ENCODE measurements at places on chromosomes 7 and 10.

- DNase-seq = no peak
Observed at GRCh38 chr7:110317541-110318265, 773.2 kb upstream of the LRRN3 start.

DNA sequence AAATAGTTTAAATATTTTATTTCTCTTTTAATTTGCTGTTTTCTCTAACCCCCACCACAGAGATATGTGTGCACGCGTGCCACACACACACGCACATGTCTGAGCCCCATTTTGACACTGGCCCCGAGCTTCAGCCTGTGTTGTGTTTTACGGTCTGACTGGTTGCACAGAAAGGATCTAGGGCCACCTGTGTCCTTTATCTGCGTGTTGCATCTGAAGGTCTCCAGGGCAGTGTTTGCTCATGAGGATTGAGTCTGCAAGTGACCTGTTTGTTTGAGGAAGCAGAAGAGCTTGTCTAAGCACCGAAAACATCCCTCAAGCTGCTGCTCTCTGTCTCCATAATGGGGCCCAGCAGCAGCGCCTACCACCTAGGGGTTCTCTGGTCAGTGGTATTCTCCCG is 266.4 kb upstream of the LYZL1 start:
- no peak for DNase-seq

DNA sequence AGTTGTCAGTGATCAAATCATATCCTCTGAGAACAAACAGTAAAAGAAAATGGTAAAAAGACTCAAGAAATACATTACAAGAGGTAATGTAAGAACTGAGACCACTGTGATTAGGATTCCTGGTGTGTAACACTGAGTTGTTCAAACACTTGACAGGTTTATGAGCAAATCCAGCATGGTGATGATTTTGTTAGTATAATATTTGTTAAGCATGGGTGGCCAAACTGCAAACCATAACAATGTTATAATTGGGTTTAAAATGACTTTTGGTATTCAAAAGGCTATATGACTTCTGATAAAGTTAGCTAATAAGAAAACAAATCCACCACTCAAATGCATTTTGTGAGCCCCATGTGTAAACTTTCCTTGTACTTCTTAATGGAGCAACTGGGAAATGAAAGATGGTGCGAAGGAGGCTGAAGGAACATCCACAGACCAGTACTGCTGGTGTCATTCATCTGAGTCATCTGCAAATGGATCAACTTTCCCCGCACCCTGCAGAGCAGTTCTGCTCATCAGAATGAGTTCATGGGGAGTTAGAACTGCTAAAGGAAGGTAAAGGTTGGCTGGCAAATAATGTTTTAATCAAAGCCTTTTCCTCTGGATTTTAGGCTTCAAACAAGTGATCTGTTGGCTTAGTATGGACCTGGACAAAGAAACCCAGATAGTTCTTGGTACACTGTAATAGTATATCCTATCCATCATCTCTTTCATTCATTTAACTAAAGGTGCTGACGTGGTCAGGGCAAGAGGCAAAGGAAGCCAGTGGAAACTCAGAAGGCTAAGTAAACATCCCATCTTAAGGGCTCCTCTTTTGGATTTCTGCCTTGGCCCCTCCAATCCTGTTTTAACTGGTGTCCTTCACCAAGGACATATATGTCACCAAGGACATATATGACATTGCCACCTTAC is 45.0 kb downstream of the AFAP1L2 start:
- DNase-seq = no peak

DNA sequence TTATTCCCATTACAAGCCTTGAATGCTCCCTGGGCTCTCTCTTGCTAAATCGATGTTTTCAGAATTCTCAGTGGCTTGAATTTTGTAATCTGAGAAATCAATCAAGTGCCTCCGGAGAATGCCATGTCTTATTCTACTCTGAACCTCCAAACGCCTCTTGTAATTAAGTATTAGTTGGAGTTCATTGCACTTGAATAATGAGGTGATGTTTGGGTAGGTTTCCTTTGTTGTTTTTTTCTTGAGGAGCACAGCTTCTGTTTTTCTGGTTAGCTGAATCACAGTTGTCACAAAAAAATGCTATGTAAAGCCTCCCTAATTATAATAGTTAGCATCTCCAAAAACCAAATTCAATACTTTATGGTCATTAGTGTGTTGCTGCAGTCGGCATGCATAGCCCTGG is 100.3 kb downstream of the PLPP4 start:
- DNase-seq = no peak

DNA sequence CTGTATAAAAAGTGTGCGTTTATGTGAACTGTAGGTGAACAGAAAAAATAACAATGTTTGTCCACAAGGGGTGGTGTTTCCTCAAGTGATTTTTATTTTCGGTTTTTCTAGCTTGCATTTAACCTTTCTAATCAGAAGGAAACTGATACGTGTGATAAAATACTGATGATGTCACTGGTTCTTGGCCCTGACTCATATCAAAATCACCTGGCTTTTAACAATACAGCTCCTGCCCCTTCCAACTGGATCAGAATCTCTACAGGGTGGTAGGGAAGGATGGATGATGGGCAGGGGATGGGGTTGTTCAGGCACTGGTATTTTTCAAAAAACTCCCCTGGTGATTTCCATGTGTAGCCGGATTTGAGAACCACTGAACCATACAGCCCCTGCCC is 10.9 kb downstream of the NPFFR1 start:
- no peak for DNase-seq

- DNase-seq = peak; percentile 12
Observed at GRCh38 chr10:5764422-5765297, 48.6 kb downstream of the GDI2 start.

DNA sequence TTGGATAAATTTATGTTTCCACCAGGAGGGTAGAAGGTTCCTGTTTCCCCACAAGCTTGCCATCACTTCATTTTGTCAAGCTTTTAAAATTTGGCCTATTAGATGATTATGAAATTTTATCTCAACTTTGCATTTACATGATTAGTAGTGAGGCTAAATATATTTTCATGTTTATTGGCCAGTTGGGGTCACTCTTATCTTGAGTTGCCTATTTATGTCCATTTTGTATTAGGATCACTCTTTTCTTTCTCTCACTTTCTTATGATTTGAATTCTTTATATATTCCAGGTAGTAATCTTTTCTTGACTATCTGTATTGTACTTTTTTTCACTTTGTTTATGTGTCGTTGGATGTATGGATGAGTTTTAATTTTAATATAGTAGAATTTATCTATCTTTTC is 218.6 kb upstream of the SLC26A5 start:
- no peak for DNase-seq

- no peak for DNase-seq
Observed at GRCh38 chr10:37952926-37953325, 23.5 kb downstream of the ZNF25 start.

DNA sequence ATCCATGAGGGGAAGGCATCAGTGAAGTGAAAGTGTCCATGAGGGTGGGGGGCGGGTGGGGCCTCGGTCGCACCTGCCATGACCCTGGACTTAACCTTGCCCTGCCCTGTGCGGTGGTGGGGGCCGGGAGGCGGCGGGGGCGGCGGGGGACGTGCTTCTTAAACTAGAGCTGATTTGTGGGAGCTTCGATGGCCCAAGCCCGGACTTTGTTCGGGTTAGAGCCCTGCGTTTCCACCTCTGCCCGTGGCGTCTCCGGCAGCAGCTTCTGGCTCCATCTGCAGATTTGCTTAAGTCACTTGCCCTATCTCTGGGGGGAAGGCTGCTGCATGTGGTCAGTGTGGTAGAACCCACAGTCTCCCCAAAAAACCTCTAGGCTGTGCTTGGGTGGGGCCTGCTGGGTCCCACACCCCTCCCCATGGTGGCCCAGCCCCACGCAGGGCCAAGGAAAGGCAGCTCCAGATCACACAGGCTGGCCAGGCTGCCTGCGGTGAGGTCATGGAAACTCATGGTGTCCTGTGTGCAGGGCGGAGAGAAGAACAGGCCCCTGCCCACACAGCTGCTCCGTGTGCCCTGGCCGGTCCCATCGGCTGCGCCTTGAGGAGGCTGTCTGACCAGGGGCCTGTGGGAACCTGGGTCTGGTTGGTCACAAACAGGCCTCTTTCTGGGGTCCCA is 93.2 kb downstream of the INPP5A start:
- no peak for DNase-seq

- DNase-seq = no peak
Observed at GRCh38 chr7:114784177-114784576, 137.7 kb upstream of the MDFIC start.

DNA sequence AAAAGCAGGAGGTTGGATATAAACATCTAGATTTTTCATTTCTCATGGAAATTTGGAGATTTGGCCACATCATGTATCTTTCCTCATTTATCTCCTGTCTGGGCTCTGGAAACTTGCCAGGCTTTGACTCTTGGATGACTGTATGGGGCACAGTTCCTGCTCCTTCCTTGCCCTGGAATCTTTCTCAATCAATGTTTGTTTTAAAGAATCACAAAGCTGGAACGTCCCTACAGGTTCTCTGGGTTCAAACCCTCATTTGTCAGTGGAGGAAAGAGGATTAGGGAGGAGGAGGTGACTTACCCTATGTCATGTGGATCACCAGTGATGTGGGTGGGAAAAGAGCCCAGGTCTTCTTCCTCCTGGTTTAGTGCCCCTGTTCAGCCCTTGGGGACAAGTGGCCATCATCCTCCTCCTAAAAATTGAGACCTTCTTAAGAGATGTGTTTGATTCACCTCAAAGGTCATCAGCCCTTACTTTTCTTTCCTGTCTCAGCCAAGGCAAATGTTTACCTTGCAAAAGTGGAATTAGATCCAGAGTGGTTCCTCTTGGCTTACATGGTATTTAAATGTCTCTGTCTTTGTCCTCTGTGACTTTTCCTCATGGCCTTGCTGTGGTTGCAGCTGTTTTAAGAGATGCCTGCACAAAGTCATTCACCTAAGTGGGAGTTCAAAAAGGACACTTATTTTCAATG is 38.8 kb upstream of the PDZD8 start:
- DNase-seq = no peak

GRCh38 chr10:111098679-111099437 is 22.0 kb downstream of the ADRA2A start:
- no peak for DNase-seq

DNA sequence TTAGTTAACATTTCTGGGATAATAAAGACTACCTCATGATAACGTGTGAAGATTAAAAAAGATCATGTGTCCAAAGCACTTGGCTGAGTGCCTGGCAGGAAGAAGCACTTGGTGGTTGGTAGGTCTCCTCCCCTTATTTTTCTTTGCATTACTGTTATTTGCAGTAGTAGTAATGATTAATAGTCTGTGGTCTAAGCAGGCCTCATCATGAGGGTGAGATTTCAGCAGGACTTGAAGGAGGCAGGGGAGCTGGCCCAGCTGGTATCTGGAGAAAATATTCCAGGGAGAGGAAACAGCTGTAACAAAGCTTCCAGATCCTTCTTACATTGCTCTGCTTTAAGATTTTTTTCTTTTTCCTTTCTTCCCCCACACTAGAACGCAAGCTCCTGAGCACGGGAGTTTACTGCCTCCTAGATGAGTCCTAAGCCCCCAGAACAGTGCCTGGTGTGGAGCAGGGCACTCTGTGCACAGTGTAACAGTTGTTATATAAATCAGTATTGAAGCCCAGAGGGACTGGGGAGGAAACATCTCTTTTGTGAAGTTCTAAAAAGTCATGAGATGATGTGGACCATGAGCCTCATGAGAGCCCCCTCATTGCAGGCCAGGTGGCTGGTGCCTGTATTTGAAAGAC is 31.1 kb upstream of the RHEB start:
- DNase-seq = no peak

GRCh38 chr7:69844264-69844868 is 246.1 kb downstream of the AUTS2 start:
- no peak for DNase-seq

DNA sequence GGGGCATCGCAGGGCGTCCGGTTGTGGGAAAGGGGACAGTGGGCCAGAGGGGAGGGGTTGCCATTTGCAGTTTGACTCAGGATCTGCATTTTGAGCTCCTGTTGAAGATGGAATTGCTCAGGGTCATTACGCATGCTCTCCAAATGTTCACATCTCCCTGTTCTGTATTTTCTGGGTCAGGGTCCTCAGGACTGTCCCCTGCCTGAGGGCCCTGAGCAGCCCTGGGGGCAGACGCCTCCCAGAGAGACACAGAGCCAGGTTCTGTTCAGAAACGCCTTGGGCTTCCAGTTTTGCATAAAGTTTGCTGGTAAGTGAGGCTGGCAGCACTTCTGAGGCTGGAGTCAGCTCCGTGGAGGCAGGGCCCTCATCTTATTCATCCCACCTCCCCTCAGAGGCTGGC is 34.1 kb upstream of the NUB1 start:
- DNase-seq = no peak

GRCh38 chr10:13349463-13350274 is 1.6 kb upstream of the SEPHS1 start:
- peak; percentile 47 for DNase-seq

DNA sequence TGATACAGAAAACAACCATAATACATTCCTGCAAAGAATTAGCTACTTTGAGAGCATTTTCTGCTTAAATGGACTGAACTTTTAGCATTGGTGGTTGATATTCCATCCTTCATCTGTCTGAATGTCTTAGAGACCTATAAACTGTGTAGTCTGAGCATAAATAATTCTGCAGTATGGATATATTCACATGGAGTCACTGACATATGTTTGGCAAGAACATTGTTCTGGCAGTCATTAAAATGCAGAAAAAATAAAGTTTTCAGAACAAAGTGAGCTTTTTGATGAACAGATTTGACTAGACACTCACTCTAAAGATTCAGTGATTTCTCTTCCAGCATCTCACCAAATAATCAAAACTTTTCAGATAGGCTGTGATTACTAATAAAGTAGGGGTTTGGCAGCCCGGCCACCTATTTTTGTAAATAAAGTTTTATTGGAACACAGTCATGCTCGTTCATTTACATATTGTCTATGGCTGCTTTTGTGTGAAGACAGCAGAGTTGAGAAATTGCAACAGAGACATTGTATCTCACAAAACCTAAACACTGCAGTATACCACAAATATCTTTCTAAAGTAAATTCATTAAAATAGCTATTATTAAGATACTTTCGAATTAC is 44.1 kb upstream of the RAPGEF5 start:
- DNase-seq = no peak

DNA sequence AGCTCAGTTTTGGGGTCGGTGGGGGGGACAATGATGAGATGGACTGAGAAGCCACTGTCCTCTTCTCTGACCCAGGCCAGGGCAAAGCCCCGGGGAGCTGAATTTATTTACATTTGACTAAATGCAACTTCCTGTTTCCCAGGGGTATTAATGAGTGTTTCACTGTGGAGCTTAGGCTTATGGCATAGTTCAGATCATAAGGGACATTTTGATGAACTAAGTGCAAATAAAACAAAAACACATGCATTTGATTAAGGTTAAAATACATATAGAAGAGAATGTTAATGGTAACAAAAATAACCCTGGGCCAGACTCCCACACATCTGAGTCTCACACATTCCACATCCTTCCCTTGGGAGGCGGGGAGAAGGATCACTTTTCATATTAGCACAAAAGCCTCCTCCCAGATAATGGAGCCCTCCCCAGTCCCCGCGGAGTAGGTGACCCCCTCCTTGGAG is 320.6 kb downstream of the FRMD4A start:
- no peak for DNase-seq

DNA sequence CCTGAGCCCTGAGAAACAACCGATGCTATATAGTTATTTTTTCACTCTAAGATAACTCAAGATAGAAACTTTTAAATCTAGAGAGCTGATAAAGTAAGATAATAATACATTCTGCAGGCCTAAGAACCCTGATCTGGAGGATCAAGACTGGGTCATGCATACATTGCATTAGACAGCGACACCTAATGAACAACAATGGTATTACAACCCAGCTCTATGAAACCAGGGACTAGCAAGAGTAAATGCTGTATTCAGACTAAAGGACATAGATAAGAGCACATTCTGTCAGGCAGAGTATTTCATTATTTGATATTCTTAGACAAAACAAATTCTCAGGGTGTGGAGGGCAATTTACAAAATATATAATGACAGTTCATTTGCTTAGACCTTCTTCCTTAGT is 148.6 kb downstream of the GRK5 start:
- no peak for DNase-seq

GRCh38 chr10:132439025-132439388 is 42.0 kb downstream of the PWWP2B start:
- DNase-seq = no peak
